ENCODE measurements at places on chromosomes 6 and 20.

DNA sequence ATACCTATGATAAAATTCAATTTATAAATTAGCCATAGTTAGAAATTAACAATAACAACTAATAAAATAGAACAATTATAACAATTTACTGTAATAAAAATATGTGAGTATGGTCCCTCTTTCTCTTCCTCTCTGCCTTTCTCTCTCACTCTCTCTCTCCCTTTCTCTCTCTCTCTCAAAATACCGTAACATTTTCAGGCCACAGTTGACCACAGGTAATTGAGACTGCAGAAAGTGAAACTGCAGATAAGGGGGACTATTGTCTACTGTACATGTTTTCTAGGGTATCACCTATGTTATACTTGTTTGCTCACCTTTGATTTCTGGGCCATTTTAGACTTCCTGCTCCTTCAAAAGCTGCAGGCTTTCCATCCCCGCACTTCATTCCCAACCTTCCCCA is 46.8 kb downstream of the LY86 start:
- no peak for DNase-seq

DNA sequence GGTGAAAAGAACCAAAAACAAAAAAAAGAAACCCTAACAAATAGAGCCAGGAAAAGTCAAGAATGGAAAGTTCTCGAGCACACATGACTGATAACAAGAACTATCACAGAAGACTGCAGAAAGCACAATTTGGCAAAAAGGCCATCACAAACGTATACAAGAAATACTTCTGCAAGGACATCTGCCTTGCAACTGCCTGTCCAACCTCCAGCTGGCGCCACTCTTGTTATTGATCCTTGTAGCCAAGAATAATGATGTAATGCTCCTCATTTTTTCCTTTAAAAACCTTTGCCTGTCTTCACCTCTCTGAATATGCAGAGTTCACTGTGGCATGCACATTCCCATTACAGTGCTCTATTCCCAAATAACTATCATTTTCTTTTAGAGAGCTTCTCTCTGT is 87.9 kb upstream of the BMP5 start:
- peak; percentile 56 for DNase-seq

DNA sequence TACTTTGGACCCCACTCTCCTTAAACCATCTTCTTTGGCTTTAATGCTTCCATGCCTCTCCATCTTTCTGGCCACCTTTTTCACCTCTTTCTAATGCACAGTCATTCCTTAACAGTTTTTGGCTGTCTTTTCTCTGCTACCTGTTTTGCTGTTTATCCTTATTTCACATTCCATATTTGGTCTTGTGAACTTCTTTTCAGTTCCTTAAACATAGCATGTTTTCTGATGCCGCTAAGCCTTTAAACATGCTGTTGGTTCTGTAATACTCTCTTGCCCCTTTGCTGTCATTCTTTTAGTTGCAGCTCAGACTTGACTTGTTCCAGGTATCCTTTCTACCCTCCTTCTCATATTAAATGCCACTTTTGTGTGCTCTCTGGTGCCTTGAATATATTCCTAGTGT is 35.8 kb downstream of the TOP1 start:
- no peak for DNase-seq

DNA sequence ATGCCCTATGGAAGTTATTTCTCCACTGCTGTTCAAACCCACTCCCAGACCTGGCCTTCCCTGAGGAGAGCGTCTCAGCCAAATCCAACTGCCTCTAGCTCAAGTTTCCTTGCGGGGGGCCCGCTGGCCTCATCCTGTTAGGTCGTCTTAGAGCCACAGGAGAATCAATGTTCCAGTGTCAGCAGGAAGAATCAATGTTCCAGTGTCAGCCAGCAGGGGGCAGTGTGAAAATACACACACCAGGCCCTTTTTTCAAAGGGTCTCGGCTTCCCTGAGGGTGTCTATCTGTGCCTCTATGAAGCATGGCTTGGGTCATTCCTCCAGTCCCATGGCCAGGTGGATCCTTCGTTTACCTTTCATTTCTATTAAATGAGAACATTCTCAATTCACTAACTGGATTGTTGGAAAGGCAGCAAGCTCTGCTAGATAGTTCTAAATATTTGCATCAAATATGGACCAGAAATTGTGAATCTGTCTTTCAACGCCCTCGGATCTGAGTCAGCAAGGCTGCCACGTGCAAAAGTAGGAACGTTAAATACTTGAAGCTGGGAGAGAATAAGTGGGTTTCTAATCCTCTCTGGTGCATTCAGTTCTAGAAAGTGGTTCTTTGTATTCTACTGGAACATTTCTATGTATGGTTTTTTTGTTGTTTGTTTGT is 19.2 kb downstream of the PRND start:
- peak; percentile 74 for DNase-seq

GRCh38 chr6:53939830-53940229 is 145.0 kb downstream of the LRRC1 start:
- no peak for DNase-seq
